ENCODE measurements at places on chromosomes 2 and 18.
A peak's percentile ranks its signal among the peaks of the same experiment; 100 is the strongest.

DNA sequence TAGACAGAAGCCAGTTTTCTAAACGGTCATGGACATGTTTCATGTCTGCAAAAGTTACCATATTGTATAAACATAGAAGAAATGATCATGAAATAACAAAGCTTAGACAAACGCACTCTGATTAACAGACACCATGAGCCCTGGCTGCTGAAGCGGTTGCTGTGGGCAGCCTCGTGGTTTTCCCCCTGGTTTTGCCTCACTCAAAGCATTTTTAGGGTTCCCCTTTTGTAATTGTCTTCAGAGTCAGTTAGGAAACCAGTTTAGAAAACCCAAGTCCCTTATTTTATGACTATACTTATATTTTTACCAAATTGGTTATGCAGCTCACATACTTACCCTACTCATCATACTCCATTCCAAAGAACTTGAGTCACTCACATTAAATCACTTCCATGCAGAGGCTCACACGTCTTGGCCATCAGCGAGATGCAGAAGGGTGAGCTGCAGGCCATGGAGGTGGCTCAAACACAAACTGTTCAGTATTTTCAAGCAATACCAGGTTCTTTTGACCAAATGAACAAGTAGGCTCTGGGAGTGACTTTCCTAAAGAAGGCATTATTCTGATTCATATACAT is 105.6 kb upstream of the SALL3 start:
- no peak for DNase-seq

- DNase-seq = no peak
These were observed 91.4 kb downstream of the MAPK4 start for GRCh38 chr18:50651334-50651733.

- DNase-seq = peak; percentile 50
These were observed 50.3 kb downstream of the RPL37A start for GRCh38 chr2:216548901-216549331.

- DNase-seq = no peak
These were observed 4.8 kb downstream of the DHRS9 start for GRCh38 chr2:169073963-169074751.

DNA sequence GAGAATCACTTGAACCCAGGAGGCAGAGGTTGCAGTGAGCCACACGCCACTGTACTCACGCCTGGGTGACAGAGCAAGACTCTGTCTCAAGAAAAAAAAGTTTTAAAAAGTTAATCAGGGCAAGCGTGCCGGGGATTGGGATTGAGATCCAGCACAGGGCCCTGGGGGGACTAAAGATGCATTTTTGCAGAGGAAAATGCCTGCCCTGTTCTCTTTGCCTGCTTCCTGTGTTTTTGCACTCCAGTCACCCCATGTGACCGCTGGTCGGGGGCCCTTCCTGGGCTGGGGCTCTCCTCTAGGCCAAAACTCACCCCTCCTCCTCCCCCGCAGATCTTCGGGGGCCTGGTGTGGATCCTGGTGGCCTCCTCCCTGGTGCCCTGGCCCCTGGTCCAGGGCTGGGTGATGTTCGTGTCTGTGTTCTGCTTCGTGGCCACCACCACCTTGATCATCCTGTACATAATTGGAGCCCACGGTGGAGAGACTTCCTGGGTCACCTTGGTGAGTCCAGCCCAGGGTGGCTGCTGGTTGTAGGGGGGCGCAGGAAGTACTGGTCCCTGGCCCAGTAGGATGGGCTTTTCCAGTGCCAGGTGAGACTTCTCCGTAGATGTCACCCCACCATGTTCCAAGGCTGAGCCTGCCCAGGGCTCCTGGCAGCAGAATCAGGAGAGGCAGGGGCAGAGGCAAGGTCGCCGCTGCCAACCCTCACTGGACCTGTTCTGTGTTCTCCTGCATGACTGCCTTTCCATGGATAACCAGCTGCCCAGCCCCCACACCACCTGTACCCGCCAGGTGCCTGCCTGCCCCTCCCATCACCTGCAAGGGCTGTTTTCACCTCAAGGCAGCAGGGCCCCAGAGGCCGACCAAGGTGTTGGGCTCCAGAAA is 22.4 kb downstream of the MAL start:
- DNase-seq = no peak

DNA sequence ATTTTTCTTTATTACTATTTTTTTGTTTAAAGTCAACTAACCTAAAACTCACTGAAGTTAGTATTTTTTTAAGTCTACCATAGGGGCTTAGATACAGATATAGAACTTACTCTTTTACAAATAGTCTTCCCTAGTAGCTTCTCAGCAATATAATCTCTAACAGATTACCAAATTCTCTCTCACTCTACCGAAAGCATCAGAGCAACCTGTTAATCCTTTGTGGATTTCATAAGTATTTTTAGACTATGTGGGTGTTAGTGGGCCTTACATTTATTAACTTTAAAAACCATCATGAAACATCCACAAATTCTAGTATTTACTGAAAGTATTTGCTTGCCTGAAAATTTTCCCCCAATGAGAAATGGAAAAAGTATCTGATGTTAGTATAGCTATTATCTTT is 84.6 kb upstream of the TFPI start:
- DNase-seq = no peak

GRCh38 chr2:42545023-42545721 is 23.3 kb upstream of the MTA3 start:
- DNase-seq = no peak

GRCh38 chr2:155368934-155369333 is 670.4 kb downstream of the KCNJ3 start:
- DNase-seq = no peak

DNA sequence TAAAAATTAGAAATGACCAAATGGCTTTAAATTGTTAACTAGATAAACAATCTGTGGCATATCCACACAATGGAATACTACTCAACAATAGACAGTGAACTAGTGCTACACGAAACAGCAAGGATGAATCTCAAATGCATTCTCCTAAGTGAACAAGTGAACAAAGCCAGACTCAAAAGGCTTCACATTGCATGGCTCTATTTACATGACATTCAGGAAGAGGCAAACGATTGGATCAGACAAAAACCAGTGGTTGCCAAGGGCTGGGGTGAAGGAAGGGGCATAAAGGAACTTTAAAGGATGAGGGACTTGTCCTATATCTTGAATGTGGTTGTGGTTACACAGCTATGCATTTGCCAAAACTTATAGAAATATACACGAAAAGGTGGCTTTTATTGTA is 184.3 kb downstream of the RPIA start:
- no peak for DNase-seq

DNA sequence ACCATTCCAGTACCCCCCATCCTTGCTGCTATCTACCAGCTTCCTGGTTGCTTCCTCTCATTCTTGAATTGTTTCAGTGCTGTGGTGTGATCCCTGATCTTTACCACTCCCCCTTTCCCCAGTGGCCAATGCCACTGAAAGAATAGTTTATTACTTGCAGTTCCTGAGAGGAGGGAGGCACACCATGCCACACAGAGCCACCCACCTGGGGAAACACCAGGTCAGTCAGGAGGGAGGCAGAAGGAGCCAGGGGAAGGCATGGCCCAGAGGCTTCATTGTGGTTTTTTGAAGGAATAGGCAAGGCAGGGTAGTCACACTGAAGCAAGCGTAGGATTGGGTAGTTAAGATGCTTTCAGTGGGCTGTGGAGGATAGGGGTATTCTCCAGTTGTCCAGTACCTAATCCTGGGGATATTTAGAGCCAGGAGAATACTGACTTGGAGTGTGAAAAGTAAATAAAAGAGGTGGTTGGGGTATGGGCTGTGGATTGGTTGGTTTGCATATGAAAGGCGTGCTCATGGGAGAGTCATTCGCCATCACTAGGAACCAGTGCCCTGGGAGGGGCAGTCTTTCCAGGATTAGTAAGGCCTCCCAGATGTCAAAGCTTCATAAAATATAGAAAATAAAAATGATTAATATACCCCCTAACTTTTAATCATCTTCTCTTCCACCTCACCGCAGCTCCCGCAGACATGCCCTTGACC is 6.7 kb upstream of the TMEM177 start:
- DNase-seq = no peak

GRCh38 chr2:33411765-33412164 is 64.7 kb upstream of the RASGRP3 start:
- DNase-seq = peak; percentile 59

DNA sequence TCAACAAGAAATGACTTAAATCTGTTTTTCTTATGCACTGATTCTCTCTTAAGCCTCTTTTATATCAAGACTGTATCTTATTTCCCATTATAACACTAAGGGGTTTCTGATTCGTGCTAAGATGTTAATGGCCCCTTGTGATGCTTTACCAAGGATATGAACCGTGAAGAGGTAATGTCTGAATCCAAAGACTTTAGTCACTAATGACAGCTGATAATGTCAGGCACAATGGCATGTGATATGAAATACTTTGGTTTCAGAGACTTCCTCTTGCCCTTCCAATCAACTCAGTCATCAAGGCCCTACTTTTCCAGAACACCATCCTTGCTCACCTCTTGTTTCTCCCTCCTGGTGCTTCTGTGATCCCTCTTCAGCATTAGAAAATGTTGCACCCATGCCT is 262.8 kb downstream of the KCNE4 start:
- DNase-seq = no peak

DNA sequence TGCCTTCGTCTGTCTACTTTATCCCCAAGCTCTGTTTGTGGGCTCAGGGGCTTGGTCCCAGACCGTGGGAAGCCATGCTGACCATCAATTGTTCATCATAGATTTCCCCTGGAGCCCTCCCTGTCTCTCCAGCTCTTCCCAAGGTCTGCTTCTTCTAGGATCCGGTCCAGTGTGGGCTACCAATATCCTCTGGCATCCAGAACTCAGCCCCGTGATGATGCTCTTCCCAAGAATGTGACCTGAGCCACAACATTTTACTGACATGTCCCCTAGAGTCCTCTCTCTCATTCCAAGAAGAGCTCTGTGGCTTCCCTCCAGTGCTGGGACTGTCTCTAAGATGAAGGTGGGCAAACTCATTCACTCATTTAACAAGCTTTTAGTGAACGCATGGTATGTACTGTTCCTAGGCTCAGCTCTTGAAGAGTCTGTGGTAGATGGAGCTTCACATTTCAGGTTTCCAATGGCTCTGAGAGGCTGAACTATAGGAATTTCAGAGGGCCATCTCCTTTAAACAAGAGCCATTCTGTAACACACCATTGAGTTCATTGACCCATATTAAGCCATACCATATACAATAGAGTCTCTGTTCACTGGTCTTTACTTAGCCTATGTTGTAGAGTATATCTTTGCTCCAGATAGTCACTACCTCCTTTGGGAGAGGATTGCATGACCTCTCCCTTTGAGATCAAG is 142.0 kb upstream of the APCDD1 start:
- peak; percentile 71 for DNase-seq

DNA sequence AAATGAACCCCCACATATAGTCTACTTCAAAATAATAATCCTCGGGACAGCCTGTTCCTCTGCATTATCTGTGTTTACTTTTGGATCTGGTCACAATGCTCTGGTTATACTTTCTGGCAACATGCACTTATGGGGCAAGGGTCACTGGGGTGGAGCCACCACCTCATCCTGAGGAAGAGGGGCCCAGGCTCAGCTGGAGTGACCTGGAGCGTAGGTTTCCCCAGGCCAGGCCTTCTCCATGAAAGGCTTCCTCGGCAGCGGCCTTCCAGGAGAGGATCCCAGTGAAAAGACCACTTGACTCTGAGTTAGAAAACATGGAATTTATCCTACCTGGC is 237.4 kb downstream of the SETBP1 start:
- DNase-seq = no peak

DNA sequence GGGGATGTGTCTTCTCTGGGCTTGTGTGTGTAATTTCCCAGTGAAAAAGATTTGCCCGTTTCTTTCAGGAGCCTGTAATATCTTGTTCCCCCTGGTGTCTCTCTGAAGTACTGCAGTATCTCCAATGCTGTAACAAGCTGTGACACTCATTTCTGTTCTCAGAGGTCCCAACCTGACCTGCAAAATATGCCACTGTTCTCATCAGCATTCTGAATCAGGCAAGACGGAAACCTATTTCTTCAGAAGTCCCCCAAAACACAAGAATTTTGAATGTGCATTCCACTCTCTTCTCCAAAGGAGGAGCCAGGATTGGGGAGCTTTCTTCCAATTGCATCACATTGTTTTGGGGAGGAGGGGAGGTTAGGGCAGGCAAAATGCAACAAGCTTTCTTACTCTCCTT is 77.0 kb upstream of the CNGA3 start:
- peak; percentile 68 for DNase-seq

DNA sequence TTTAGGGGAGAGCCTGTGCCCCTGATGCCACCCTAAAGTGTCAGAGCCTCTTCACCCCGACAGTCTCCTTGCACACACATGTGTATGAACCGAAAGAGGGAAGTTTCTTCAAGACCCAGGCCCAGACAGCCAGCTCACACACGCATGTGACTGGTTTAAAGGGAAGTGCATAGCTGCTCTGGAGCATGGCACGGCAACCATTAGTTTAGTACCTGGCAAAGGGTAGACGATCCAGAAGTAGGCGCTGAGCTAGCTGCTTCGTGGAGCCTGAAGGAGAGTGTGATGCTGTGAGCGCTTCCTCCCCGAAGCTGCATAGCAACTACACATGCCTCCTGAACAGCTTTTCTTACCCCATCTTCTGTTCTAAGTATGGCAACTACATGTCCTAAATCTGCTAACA is 91.7 kb downstream of the ZCCHC2 start:
- no peak for DNase-seq

DNA sequence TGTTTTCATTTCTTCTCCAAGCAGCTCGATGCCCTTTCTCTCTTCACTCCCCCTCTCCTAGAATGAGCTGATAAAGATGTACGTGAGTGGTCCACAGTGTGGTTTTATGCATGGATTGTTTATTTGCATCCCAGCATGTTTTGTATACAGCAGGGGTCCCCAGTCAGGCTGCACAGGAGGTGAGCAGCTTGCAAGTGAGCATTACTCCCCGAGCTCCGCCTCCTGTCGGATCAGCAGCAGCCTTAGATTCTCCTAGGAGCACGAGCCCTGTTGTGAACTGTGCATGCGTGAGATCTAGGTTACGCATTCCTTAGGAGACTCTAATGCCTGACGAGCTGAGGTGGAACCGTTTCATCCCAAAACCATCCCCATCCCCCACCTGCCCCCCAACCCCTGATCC is 262.6 kb downstream of the AGAP1 start:
- no peak for DNase-seq

- DNase-seq = no peak
These were observed 3.5 kb downstream of the YWHAQ start for GRCh38 chr2:9627310-9627709.

GRCh38 chr2:191064590-191064989 is 50.6 kb upstream of the STAT1 start:
- no peak for DNase-seq

DNA sequence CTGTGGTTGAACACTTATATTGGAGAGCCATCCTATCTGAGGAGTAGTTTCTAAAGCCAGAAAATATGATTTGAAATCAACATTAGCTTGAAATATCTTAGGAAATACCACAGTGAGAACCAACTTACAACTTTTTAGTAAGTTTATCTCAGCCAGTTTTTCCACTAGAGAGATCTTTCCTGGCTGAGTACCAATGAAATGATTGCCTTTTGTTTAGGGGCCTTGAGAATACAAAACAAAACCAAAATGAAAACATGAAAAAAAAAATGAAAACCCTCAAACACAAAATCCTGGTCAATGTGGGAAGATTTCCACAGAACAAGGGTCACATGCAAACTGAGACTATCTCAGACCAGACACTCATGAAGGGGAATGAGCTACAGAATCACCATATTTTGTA is 429.0 kb downstream of the SETBP1 start:
- no peak for DNase-seq
